ENCODE measurements at places on chromosomes 1 and 21.

DNA sequence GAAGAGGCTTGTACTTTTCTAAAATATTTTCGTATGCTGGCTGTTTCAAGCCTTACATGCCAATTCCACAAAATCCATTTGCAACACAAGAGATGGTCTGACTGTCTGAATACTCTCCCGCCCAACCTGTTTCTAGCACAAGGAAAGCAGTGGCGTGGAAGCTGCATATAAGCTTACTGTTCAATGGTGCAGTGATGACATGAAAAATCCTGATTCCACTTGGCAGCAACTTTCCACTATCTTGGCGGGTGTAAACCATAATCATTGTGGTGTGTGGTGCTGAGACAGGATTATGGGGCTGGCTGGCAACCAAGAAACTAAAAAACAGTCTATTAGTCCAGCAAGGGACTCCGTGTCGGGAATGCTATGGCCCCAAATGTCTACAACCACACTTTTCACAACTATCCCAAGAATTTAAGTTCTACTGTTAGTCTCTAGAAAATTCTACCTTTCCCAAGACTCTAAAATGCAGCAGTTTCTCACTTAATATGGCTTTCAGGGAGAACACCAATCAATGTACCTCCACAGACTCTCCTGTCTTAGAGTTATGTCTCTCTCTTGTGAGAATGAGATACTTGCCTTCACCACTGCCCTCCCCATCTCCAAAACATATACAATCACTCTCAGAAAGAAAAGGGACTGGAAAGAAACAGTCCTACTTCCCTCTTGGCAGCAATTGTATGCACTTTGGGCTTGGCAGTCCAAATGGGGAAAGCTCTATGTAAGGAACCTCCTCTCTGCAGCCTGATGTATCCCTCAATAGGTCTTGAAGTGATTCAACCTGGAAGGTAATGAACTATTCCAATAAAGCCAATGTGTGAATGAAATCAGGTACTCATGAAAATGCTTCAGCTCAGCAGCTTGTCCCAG, 9.5 kb downstream of the COLGALT2 start:
- DNase-seq = no peak

DNA sequence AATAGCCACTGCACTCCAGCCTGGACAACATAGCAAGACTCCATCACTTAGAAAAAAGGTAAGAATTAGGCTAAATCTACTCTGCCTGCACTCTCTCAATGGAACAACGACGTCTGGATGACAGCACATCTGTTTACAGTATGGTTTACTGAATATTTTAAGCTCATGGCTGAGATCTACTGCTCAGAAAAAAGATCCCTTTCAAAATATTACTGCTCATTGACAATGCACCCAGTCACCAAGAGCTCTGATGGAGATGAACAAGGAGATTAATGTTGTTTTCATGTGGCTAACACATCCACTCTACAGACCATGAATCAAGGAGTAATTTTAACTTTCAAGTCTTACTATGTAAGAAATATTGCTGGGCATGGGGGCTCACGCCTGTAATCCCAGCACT, 58.0 kb downstream of the SLC27A3 start:
- DNase-seq = no peak

DNA sequence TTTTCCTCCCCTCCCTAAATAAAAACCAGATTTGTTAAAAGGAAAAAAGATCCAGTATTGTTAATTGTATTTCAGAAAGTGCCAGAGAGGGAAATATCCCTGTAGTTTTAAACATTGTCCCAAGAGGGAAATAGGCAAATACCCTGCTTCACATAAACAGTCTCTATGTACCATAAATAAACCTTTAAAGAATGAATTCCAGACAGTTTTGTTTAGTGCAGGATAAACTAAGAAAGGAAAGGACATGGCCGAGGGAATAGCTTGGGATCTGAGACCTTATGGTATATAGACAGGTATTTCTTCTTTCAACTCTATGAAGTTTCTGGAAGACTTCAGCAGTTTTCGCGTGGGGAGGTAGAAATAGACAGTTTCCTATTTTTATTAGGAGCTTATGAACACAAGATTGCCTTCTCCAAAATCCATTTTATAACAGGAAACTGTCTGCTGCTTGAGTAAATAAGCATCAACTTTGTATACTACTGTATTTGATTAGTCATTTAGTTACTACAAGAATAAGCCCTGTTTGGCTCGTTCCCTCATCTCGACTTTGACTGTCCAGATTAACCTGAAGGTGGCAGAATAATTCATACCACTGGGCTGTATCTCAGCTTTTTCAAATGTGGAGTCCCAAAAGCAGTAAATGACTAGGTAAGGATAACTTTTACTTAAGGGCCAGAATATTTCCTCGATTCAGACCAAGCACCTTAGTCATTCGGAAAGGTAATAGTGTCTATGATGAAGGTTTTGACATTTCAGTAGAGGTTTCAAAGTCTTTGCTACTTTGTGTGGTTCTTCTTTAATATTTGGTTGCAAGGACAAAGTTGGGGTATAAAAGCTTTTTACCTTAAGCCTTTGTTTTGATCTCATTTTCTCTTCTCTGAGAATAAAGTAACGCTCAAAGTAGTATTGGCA, 177.5 kb downstream of the VPS13D start:
- peak; percentile 32 for DNase-seq

- no peak for DNase-seq
Measured at GRCh38 chr1:238329671-238330070, 438.9 kb upstream of the ZP4 start.

DNA sequence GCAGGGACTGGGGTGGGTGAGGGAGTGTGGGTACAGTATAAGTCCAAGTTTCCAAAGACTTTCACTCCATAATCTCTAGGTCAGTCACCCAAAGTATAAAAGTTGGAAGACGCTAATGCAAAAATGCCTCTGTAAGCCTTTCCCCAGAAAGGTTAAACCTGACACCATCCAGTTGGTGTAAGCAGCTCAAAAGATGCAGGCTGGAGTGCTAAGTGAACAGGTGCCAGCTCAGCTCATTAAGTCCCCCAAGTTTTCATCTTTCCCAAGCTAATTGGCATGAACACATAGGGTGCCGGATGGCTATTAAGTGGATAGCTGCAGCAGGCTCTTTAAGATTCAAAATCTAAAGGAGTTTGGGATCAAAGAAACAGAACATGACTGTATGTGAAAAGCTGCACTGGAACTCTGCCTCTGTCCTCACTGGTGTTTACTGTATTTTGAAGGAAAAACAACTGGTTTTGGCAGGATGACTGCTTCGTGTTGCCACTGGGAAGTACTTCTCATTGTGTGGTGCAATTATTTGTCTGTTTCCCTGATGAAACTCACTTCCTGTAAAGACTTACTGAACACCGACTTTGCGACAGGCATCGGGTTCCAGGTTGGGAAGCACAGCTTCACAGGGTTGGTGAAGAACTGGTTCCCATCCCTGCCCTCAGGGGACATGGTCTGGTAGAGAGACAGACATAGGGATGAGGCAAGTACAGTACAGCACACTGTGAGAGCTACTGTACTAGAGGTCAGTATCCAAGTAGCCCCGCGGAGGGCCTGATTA, 152.7 kb downstream of the DAB1 start:
- DNase-seq = no peak

- DNase-seq = no peak
Measured at GRCh38 chr21:34679051-34679450, 10.3 kb downstream of the CLIC6 start.

- no peak for DNase-seq
Measured at GRCh38 chr1:1197551-1198422, 8.6 kb downstream of the TNFRSF18 start.

DNA sequence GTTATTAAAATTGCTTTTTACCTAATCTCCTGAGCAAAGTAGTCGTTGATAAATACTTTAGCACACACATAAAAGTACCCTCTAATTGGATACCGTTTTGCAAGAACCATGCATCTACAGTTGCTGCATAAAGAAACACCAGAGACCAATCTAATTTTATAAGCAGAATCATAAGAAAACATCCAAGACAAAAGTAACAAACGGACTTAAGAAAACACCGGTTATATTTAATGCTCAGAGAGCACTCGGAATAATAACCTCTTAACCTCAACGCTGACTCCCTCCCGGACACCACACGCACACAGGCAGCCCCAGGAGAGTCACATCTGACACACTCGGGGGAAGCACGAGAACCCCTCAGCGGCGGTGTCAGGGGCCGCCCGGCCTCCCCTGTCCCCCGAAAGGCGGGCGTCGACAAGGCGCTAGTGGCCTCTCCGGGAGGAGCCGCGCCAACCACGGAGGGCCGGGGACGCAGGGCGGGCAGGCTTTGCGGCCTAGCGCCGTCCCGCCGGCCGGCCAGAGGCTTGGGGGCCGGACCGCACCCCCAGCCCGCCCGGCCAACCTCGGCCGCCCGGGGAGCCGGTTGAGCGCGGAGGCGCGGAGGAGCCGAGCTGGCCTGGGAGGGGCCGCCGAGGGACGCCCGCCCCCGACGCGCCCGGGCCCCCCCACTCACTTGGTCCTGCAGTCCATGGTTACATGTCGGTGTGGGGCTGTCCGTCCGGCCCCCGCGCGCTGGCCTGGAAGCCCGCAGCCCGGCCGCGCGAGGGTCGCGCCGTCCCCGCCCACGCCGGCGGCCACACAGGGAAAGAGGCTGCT, 606 bp downstream of the DENND1B start:
- DNase-seq = peak; percentile 61

DNA sequence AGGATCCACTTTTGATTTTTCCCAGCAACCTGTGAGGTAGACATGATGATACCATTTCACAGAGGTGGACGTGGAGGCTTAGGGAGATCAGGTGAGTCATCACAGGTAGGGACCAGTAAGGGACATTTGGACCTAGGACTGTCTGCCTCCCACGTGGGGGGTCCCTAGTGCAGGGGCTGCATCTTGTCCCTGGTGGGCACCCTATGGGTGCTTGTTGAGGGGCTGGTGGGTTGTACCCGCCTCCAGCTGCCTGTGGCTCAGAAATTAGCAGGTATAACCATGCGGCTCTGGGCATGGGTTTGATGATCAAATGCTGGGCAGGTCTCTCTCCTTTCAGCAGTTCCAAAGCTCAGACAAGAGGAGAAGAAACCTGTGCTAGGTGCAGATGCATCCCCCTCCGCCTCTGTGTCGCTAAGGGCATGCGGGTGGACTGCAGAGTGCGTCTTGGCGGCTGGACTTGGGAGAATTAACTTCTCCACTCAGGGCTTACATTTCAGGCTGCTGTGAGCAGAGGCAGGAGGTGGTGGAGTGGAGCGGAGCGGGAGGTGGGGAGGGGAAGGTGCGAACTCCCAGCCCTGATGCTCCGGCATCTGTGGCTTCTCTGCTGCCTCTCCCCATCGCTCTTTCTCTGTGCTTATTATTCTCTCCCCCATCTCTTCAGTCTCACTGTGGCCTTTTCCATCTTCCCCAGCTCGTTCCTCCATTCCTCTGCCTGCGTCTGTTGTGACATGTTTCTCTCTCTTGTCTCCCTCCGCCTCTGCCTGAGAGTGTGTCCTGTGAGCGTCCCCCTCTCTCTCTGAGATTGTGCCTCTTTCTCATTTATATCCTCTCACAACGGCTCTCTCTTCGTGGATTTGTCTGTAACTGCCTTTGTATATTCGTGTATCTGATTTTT, 146.8 kb downstream of the PTPRU start:
- DNase-seq = no peak

GRCh38 chr1:91172541-91172940, 150.7 kb upstream of the ZNF644 start:
- no peak for DNase-seq

- no peak for DNase-seq
Measured at GRCh38 chr21:39175665-39176064, 7.6 kb downstream of the PSMG1 start.

DNA sequence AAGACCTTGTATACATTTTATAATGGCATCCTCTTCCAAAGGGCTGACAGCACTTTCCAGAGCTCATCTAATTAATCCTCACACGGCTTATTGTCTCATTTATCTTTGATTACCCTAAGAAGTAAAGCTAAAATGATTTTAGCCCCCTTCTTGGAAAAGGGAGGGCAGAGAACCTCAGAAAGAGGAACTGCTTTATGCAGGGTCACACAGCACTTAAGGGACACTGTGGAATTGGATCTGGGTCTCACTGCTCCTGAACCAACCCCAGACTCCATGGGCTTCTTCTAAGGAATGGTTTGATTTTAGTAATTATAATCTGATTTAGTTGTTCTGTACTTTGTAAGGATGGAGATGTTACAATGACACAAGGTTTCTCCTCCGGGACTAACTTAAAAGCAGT, 3.2 kb downstream of the BRINP2 start:
- DNase-seq = no peak

- peak; percentile 58 for DNase-seq
Measured at GRCh38 chr1:58922302-58923089, 138.6 kb upstream of the JUN start.

DNA sequence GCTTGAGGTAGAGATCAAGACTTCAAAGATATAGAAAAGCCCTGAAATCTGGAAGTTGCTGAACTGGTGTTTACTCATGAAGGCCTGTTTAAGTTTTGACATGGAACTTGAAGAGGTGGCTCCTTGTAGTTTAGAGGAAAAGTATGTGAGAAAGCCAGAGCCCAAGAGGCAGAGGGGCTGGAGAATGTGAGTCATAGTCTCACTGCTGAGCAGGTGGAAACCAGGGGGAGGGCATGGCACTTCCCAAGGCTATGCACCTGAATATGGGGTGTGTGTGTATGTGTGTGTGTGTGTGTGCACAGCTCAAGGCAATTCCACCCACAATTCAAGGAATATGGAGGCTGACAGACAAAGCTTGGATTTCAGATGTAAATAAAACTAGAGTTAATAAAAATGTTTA, 46.8 kb upstream of the C1orf198 start:
- DNase-seq = no peak

DNA sequence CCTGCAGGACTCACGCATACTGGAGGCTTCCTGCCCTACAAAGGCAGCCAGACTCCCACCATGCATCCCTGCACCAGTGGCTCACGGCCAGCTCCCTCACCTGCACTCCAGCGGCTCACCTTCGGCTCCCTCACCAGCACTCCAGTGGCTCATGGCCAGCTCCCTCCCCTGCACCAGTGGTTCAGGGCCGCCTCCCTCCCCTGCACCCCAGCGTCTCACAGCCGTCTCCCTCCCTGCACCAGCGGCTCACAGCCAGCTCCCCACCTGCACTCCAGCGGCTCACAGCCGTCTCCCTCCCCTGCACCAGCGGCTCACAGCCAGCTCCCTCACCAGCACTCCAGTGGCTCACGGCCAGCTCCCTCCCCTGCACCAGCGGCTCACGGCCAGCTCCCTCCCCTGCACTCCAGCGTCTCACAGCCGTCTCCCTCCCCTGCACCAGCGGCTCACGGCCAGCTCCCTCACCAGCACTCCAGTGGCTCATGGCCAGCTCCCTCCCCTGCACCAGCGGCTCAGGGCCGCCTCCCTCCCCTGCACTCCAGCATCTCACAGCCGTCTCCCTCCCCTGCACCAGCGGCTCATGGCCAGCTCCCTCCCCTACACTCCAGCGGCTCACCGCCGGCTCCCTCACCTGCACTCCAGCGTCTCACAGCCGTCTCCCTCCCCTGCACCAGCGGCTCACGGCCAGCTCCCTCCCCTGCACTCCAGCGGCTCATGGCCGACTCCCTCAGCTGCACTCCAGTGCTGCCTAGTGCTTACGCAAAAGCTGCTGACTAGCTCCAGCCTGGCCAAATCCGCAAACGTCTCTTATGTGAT, 324.5 kb downstream of the NPHP4 start:
- no peak for DNase-seq

GRCh38 chr1:53292690-53293089, 35.2 kb downstream of the LRP8 start:
- no peak for DNase-seq
